ENCODE measurements at places on chromosomes 4 and X.

- DNase-seq: no peak
Observed at GRCh38 chrX:43655151-43656004, 721 bp upstream of the MAOA start.

- DNase-seq: no peak
Observed at GRCh38 chrX:9164533-9165426, 130.9 kb upstream of the FAM9B start.

DNA sequence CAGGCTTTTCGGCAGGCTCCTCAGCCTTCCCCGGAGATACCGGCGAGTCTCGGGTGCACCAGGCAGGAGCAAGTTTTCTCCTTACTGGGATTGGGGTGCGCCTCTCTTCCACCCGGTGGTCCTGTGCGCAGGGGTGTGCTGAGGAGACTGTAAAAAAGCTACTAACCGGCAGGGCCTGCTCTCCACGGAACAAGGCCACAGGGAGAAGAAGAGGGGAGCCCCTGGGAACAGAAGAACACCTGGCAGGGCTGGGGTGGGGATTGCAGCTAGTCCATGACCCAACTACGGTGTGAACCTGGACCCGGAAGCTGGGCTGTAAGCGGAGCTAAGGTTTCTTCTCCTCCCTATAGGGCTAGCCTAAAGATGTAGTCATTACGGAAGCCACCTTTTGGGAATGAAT lies 17.7 kb upstream of the ZIC3 start:
- DNase-seq: no peak

- no peak for DNase-seq
Observed at GRCh38 chrX:40543661-40544328, 37.0 kb upstream of the ATP6AP2 start.

GRCh38 chrX:40988100-40988499 lies 97.1 kb upstream of the USP9X start:
- DNase-seq: no peak

DNA sequence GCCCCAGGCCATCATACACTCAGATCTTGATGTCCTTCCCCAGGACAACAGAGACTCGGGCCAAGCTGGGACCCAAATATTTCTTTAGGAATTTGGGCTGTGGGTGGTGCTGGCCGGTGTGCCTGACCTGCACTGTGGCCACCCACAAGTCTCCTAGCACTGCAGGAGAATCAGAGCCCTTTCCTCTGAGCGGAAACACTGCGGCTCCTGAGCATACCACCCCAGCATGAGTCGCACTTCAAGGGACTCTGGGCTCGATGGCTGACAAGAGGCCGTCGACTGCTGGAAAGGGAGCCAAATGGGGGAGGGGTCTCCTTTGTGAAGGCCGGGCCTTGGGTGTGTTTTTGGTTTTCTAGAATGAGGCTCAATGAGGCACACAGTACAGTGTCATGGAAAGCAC lies 13.0 kb upstream of the IRAK1 start:
- DNase-seq: no peak

- DNase-seq: no peak
Observed at GRCh38 chr4:288891-289290, 16.4 kb downstream of the ZNF732 start.

- no peak for DNase-seq
Observed at GRCh38 chr4:146310319-146311021, 96.1 kb downstream of the REELD1 start.

DNA sequence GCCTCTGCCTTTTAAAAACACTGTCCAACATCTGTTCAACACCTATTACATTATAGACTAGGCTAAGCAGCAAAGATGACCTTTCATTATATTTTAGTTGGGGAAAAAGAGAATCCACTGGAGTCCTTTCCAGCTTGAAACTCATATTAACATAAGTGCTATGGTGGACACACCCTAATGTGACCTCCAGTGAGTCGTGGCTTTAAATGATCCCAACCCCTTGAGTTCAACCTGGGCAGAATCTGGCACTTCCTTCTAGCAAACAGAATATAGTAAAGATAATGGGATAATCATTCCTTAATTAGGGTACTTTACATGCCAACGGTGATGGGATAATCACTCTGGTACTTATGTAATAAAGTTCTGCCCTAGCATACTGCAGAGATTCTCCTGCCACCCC lies 162.6 kb downstream of the MAB21L2 start:
- DNase-seq: no peak

- DNase-seq: no peak
Observed at GRCh38 chr4:13347517-13348125, 136.5 kb downstream of the RAB28 start.

DNA sequence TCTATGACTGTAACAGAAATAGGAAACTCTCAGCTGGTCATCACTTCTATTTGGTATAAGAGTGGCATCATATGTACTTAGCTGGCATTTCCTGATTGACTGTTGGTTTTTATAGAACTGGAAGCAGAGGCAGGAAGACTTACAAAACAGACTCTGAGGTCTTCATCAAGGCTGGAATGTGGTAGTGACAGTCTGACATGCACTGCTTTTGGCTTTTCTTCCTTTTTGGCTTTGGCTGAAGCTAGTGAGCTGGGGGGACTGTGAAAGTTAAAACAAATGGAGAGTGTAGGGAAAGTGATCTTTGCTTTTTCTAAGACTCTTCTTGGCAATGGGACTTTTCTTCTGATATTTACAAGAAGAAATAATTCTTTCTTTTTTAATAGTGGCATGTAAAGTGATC lies 121.1 kb upstream of the SLC4A4 start:
- DNase-seq: no peak

DNA sequence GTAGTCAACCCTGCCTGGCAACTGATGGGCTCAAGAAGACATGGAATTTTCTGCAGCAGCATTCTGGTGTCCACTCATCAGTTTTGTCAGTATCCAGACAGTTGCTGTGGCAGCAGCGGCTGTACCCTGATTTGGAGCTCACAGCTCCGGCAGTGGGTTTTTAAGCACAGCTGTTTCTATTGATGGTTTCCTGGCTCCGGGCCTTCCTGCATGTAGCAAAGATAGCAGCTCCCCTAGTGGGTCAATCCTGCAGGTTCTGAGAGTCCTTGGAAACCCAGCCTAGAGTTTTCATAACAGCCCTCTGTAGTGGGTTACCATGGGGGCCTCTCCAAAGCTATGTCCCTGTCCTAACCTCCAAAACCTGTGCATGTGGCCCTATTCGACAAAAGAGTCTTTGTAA lies 84.0 kb upstream of the ATP6AP2 start:
- no peak for DNase-seq

DNA sequence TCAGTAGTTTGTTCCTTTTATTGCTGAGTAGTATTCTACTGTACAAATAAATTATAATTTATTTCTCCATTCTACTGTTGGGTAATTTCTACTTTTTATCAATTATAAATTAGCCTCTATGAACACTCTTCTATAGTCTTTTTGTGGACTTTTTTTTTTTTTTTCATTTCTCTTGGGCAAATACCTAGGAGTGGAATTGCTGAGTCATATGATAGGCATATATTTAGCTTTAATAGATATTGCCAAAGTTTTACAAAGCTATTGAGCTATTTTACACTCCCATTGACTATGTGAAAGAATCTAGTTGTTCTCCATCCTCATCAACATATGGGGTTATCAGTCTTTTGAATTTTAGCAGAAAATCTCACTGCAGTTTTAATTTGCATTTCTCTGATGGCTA lies 12.6 kb downstream of the NYX start:
- DNase-seq: no peak

DNA sequence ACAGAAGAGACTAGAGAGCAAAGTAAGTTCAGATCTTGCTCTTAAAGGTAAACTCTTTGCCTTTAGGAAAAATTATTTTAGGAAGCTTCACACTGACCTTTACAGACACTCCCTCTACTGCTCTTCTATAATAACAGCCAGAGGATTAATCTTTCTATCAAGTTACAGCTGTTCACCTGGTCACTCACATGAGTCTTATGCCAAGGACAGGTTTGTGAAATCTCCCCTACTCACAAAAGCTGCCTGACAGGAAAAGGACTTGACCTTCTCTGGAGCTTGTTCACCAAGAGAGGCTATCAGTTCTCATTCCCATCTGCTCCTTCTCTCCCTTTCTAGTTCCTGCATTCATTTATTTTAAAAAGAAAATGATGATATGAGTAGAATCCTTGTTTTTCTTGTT lies 117.3 kb downstream of the C4orf51 start:
- DNase-seq: no peak

DNA sequence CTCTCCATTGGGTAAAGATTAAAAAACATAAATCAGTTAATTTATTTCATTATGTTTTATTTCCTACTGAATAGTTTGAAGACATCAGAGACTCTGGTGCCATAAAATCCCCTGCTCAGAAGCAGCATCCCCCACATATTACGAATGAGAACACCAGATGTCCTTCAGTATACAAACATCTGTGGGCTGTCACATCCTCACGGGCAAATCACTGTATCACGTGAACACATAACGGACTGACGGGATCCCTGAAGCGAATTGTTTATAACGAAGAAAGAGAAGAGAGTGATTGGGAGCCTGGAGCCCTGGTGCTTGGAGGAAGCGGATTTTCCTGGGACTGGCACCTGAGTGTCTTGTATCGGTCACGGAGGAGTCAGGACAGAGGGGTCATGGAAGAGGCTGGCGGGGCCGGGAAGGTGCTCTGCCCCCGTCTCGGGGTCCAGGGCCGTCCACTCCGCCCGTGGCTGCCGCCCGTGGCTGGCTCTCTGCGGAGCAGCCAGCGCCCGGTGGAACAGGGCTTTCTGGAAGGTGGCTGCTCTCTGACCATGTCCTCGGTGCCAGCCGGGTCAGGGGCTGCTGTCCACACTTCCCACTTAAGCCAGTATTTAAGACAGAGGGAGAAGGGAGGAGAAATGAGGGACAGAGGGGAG lies 452.7 kb upstream of the FAT1 start:
- DNase-seq: no peak

- no peak for DNase-seq
Observed at GRCh38 chrX:21725496-21725895, 32.4 kb downstream of the SMPX start.

DNA sequence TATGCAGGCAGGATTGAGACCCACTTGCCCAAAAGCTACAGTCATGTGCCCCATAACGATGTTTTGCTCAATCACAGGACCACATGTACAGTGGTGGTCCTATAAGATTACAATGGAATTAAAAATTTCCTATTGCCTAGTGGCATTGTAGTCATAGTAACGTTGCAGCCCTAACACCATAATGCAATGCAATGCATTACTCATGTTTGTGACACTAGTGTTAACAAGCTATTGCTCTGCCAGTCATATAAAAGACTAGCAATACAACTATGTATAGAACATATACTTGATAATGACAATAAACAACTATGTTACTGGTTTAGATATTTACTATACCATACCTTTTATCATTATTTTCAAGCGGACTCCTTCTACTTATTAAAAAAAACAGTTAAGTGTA lies 50.6 kb downstream of the VGLL1 start:
- no peak for DNase-seq

DNA sequence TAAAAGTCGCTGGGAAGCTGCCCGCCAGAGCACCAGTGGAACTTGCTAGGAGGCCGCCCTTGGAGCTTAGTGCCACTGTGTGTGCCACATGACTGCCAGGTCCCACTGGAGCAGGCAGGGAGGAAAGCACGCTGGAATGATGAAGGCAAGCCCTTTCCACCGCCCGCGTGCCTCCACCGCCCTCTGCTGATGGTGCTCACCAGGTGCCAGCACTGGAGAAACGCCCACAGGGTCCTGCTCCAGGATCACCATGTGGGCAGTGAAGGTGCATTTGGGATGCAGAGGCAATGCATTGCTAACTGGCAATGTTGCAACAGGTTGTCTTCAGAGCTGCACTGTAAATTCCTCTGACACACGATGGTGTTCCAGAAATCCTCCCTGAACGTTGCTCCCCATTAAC lies 76.3 kb downstream of the SHROOM2 start:
- DNase-seq: no peak

GRCh38 chrX:65686236-65686635 lies 18.8 kb downstream of the MSN start:
- no peak for DNase-seq

GRCh38 chr4:140020457-140021361 lies 133.3 kb downstream of the MAML3 start:
- no peak for DNase-seq

DNA sequence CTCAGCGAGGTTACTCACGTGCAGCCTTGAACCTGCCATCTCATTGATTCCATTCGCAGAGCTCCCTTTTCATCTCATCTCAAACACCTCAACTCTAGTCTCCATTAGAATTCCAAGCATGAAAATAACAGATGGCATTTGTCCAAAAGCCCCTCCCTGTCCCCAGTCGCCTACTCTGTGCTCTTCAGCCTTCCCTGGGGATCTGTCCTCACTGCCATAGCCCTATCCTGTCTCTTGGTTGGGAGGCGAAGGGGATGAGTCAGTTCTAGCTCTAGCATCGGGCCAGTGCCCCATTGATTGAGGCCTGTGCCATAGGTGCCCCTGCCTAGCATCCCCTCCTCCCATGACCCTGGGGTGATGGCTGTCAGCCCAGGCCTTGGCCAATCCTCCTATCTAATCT lies 134.0 kb upstream of the PJA1 start:
- no peak for DNase-seq

DNA sequence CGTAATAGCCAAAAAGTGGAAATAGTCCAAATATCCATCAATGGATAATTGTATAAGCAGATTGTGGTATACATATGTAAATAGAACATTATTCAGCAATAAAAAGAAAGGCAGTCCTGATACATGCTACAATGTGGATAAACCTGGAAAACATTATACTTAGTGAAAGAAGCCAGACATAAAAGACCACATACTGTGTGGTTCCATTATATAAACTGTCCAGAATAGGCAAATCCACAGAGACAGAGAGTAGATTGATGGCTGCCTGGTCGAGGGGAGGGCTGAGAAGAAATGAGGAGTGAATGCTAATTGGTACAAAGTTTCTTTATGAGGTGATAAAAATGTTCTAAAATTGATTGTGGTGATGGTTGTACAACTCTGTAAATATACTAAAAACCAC lies 397.4 kb upstream of the RPS6KA3 start:
- no peak for DNase-seq

DNA sequence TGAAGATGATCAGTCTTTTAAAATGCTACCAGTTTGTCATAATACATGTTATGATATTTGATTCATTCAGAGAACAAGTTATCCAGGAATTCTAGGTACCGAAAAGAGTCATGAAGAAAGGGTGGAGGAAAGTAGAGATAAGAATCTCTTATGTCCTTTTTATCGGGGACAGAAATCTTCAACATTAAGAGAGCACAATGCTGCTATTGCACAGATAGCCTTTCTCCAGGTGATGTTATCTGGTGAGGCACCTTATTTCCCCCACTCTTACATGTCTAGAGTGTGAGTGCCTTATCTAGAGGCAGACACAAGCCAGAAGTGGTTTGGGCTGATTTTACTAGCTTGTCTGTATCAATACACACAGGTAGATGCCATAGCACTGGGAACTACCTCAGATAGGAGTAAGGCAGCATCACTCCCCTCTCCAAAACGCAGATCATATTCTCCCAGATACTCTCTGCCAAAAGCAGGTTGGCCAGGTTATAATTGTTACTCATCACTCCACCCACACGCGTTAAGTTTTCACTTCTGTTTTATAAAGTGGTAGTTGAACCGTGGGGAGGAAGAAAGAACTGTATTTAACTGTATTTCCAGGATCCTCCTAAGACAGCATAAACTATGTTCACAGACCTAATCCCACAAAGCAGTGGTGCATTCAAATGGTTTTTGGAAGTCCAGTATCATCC lies 38.4 kb downstream of the AREG start:
- no peak for DNase-seq
